ENCODE measurements at places on chromosomes 4 and X.
A peak's percentile ranks its signal among the peaks of the same experiment; 100 is the strongest.

- peak; percentile 45 for DNase-seq
Measured at GRCh38 chrX:11423362-11423818, 130.2 kb downstream of the AMELX start.

GRCh38 chr4:52550186-52550585, 108.9 kb downstream of the USP46 start:
- DNase-seq = no peak

- no peak for DNase-seq
Measured at GRCh38 chr4:42489095-42489494, 91.8 kb downstream of the SHISA3 start.

- DNase-seq = no peak
Measured at GRCh38 chr4:62360156-62360545, 1160.0 kb downstream of the ADGRL3 start.

DNA sequence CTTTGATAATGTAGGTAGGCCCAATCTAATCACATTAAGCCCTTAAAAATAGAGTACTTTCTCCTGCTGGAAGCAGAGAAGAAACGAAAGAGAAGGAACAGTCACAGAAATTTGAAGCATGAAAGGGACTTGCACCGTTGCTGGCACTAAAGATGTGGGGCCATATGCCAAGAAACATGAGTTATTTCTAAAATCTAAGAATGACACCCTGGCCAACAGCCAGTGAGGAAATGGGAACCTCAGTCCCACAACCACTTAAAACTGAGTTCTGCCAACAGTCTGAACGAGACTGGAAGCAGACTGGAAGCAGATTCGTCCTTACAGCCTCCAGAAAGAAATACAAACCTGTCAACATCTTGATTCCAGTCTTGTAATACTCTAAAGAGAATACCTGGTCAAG, 70.1 kb downstream of the CENPC start:
- DNase-seq = no peak

DNA sequence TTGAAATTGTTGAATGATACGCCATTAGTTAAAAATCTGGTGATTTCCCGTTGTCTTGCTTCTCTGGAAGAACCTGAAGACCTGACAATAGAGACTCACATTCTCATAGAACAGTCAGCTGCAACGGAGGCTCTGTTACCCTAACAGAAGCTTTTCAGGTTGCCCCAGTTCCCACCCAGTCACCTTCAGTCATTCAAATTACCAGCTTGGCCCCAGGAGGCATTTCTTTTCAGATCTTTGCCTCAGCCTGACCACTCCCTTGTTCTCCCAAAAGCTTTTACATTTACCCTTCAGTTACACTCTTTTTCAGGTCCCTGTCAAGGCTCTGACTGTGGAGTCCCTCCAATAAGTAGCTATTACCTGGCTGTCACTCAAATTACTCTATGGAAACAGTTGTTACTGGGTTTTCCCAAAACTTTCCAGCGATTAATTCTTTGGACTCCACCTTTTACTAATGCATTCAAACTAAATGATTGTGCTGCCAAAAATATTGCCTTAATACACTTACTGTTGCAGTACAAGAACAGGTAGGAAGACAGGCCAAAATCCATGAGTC, 162.2 kb upstream of the FTHL17 start:
- no peak for DNase-seq

DNA sequence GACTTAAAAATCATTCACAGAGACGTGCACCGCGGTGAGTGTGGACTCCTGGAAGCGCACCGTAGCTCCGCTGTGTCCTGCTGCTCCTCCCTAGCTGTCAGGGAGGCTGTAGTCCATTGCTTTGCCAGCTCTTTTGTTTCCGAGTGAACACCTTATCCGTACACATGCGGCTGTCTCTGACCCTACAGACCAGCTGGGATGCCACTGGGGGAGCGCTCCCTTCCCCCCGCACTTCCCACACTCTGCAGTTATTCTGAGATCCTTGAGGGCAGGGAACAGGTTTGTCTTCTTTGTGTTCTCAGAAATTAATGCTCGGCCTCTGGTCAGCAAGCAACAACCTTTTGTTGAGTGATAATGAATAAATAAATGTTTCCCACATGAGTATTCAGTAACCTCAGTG, 33.7 kb upstream of the MSANTD1 start:
- no peak for DNase-seq

DNA sequence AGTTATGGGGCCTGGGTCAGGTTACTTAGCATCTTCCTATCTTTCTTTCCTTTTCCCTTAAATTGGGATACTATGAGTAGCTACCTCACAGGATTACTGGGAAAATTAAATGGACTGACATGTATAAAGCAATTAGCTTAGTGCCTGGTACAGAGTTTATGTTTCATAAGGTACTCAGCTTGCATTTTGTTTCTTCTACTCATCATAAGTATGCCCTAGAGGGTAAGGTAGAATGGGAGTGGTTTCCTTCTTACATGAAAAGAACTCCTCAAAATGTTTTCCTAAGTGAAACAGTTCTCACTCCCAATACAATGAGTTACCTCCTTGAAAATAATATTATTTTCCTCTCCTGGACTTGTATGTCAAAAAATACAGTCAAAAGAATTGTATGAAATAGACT, 75.7 kb downstream of the NPFFR2 start:
- DNase-seq = no peak

DNA sequence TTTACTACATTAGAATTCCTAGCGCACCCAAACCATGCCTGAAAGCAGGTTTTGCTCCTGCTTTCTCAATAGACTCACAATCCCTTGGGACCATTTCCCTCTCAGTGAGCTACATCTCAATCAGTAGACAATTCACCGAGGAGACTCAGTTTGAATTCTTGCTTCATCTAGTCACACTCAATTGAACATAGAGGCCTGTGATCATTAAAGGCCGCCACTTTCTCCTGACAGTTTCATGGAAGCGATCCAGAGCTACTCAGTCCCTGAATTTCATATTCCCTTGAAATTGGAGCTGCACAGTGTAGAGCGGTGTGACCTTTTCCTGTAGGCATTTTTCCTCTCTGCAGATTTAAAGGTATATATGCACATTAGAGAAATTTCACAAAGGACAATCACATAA, 193.9 kb upstream of the SPOCK3 start:
- no peak for DNase-seq

DNA sequence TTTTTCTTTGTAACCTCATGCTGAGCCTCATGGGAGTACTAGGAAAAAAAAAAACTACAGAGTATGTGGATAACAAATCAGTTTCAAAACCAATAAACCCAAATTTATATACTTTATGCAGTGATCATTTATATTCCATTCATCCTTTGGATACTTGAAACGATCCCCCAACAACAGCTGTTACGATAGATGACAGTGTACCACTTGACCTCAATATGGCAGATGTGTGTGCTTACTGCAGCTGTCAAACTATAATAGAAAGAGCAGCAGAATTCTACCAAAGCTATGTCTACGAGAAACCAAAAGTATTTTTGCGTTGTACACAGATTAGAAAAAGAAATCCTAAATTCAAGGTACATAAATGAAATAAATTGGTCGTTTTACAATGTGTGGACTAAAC, 337.8 kb downstream of the PDGFC start:
- no peak for DNase-seq

DNA sequence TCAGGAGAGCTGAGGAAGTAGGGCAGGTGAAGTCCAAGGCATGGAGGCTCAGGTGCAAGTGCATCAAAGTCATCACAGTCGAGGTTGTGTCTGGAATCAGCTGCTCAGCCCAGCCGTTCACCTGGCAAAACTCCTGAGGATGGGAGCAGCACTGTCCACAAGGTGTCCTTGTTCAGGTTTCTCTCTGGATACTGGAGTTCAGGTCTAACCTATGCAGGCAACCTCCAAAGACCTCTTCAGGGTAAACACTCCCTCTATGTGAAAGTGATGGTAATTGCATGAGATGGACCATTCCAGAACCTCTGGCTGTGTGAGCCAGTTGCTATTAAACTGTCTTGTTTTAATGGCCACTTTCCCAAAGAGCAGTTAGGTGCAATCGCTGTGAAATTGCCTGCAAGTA, 120.2 kb upstream of the PSAPL1 start:
- DNase-seq = no peak
